NCI-H226 (cell line): ENCODE measurements at places on chromosomes 6 and 20.
A peak's percentile ranks its signal among the peaks of the same experiment; 100 is the strongest.

DNA sequence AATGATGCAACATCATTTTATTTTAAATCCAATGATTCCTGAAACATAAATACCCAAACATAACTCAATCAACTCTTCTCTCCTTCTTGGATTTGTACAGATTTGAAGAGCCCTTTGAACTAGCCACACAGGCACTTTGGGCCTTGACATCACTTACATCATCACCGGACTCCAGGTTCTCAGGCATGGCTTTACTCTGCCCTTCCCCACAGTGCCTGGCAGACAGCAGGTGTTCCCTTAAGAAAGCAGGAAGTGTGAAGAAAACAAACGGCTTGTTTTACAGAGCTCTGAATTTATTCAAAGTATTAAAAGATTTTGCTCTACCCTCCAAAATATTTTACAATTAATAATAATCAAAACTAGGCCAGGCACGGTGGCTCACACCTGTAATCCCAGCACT lies 54.8 kb upstream of the GCM1 start:
- DNase-seq = no peak

DNA sequence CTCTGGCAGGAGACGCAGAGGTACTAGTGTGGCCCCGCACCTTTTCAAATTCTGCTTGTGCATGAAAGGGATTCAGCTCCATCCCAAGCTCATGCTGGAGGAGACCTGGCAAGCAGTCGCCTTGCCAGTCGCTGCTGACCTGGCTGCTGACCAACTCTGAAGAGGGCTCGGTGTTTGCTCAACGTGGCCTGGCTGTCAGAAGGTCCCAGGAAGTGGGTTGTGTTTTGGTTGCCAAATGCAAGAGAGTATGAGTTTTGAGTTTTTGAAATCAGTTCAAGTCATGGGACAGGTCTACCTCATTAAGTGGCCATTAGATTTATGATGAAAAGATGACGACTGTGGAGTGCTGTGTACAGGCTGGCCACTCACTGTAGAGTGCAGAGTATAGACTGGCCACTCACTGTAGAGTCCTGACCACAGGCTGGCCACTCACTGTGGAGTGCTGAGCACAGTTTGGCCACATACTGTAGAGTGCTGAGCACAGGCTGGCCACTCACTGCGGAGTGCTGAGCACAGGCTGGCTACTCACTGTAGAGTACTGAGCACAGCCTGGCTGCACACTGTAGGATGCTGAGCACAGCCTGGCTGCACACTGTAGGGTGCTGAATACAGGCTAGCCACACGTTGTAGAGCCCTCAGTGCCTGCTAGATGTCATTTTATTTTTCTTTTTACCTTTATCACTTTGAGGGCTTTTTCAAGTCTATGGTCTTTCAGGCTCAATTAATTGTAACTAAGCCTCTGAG lies 193.9 kb downstream of the ZNF217 start:
- DNase-seq = no peak

GRCh38 chr6:399785-400534 lies 8.4 kb downstream of the IRF4 start:
- no peak for DNase-seq

DNA sequence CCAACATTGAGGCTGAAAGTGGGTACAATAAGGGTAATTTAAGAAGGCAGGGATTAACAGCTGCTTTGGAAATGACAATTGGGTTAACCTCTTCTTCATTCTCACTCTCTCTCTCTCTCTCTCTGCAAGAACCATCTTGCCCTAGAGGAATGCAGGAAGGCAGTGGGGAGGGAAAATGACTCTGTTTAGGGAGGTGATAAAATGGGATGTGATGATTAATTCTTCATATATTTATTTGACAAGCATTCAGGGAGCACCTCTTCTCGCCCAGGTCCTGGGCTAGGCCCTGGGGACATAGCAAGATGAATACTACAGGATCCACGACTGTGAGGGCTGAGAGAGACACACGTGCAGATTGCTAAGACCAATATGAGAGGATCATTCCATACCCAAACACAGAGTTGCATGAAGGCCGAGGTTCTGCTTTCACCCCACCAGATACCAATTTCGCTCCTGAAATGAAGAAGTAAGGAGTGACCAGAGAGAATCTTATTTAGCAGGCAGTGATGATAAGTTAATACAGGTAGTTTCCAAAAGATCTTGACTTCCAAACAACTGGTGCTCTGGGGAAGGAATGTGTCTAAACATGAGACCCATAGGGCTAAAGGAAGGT lies 13.3 kb upstream of the PTPN1 start:
- DNase-seq = peak; percentile 75

GRCh38 chr6:21371676-21372171 lies 221.8 kb upstream of the SOX4 start:
- DNase-seq = peak; percentile 41

DNA sequence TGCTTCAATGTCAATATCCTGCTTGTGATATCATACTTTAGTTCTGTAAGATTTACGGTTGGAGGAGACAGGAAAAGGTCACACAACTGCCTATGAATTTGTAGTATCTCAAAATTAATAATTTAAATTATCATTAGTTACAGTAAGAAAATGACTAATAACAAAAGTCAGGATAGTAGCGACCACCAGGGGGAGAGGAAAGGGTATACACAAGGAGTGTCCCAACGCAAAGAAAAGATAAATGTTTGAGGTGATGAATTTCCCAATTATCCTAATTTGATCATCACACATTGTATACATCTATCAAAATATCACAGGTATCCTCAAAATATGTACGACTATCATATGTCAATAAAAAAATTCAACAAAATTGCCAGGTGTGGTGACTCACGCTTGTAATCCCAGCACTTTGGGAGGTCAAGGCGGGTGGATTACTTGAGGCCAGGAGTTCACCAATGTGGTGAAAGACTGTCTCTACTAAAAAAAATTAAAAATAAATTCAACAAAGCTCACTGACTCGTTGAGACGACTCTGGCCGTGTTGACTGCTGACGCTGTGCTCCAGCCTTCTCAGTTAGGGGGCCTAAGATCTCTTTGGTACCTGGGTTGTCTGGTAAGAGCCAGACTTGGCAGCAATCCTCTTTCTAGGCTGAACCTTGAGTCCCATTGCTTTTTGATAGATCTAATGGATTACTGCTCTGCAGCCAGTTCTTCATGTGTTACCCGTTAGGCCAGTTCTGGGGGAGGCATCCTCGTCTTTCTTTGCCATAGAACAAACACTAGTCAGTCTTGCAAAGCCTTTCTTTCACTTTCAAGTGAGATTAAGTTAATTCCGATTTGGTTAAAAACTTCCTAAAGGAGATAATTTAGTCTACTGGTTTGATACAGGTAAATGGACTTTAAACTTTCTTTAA lies 9.0 kb upstream of the OVOL2 start:
- DNase-seq = no peak

GRCh38 chr6:110816677-110817076 lies 1.4 kb upstream of the CDK19 start:
- DNase-seq = no peak

DNA sequence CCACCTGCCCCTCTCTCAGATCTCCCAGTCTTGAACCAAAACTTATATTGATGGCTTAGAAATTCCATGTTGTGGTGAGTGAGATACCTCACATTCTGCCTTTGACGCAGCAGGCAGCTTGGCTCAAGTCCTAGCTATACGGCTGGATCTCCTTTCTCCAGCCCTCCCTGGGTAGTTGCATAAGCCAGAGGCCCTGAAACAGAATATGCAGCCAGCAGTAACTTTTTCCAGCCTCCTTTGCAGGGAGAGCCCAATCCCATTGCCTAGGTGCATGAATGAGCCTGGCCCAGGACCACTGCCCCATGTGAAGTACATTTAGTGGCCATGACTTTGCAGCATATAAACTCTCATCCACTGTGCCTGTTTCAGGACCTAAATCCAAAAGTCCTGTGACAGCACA lies 202.2 kb upstream of the CDYL start:
- no peak for DNase-seq

DNA sequence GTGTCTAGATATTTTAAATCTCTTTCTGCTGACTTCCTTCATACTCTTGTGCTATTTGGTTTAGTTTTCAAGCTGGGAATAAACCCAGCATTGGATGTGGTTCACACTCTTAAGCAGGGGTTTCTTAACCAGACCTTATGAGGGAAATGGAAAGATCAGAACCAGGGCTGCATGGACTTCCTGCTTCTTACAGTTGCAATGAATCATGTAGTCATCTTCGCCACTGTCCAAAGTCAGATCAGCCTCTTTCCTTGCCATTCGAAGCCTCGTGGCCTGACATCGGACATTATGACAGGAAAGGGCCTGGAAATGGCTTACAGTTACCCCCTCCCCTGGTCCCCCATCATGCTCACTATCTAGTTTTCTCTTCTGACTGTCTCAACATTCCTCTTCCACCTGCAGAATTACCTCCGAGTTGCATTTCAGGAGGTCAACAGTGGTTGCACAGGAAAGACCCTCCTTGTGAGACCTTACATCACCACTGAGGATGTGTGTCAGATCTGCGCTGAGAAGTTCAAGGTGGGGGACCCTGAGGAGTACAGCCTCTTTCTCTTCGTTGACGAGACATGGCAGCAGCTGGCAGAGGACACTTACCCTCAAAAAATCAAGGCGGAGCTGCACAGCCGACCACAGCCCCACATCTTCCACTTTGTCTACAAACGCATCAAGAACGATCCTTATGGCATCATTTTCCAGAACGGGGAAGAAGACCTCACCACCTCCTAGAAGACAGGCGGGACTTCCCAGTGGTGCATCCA lies 16.8 kb upstream of the NAA20 start:
- no peak for DNase-seq

GRCh38 chr6:150343434-150343833 lies 25.4 kb upstream of the IYD start:
- DNase-seq = no peak

DNA sequence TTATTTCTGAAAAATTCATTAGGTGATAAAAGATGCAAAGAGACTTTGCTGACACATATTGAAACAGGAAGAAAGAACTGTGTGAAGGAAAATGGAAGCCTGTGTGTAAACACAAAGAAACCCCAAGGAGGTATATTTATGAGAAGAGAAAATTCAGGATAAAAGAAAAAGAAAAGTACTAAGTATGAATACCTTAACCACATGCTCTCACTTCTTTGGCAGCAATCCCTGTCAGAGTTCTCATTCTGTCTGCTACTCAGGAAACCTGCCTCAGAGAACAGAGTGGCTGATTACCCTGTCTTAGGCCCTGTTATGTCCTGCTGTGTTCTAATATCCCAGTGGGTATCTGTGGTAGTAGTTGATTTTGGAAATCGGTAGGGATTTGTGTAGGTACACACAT lies 457.9 kb downstream of the TBC1D32 start:
- no peak for DNase-seq

DNA sequence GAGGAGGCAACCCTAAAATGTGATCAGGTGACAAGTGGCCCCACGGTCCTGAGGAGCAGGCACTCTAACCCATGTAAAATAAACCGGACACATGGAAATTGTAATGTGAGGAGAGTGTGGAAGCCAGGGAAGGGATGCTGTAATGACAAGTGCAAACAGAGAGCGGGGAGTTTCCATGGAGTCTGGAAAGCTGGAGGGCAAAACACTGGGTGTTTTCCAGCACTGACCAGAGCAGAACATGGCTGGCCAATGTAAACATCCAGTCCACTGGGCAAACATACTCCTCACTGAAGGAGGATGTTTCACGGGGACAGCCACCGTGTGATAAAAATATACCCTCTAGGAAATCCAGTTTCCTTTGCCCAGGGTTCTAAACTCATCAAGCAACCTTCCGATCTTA lies 219.0 kb upstream of the JARID2 start:
- peak; percentile 16 for DNase-seq

- DNase-seq = no peak
These were observed 73.9 kb upstream of the RBM24 start for GRCh38 chr6:17207281-17207680.

DNA sequence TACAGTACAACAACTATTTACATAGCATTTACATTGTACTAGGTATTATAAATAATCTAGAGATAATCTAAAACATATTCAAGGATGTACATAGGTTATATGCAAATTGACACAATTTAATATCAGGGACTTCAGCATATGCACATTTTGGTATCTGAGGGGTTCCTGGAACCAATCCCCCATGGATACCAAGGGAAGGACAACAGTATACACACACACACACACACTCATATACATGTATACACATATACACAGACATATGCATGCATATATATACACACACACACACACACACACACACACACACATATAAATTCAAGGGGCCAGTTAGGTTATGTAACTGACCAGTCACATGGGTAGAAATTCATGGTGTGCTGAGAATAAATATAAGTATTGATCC lies 24.9 kb downstream of the ADGRF5 start:
- DNase-seq = no peak

DNA sequence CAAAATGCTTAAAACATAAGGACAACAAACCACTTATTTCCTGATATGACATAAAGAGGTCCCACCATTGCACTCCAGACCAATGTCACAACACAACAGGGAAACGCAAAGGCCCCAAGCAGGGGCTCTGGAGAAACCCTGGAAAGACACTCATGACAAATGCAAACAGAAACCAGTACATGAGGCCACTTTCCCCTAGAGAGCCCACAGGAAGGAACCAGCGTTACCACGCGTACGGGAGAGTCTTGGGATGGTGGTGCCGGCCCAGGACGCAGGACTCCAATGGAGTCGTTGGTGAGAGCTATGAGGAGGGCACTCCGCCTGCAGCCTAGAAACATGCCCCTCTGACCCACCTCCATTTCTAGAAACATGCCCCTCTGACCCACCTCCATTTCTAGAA lies 20.2 kb downstream of the GMEB2 start:
- no peak for DNase-seq

DNA sequence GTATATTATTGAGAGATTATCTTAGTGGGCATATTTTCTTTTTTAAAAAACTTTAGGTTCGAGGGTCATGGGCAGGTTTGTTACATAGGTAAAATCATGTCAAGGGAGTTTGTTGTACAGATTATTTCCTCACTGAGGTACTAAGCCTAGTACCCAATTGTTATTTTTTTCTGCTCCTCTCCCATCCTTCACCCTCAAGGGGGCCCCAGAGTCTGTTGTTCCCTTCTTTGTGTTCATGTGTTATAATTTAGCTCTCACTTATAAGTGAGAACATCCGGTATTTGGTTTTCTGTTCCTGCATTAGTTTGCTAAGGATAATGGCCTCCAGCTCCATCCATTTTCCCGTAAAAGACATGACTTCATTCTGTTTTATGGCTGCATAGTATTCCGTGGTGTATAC lies 247.9 kb upstream of the RAB32 start:
- no peak for DNase-seq

GRCh38 chr6:136784910-136785746 lies 7.1 kb downstream of the MAP3K5 start:
- no peak for DNase-seq

GRCh38 chr6:28490205-28490890 lies 25.2 kb downstream of the GPX6 start:
- no peak for DNase-seq

- no peak for DNase-seq
These were observed 732.1 kb downstream of the EPHA7 start for GRCh38 chr6:92687278-92687677.

GRCh38 chr6:6790891-6791290 lies 202.4 kb downstream of the LY86 start:
- DNase-seq = no peak

GRCh38 chr20:33320006-33320405 lies 37.0 kb downstream of the BPIFB1 start:
- DNase-seq = no peak

GRCh38 chr6:32989368-32989767 lies 20.0 kb downstream of the HLA-DOA start:
- no peak for DNase-seq

- DNase-seq = no peak
These were observed 27.6 kb upstream of the SCAF8 start for GRCh38 chr6:154705471-154706113.
